ENCODE measurements at places on chromosomes 2 and 18. TPM values are rescaled to one million over a fixed set of nuclear protein-coding genes. Genes with fewer than 3 reads are reported as not detected.

OXER1 gene
- 0.59 TPM for total RNA-seq

IL1F10 gene
- total RNA-seq: not detected

ST6GAL2 gene
- not detected for total RNA-seq

C2orf69 gene
- 15.2 TPM for total RNA-seq

TSPYL6 gene
- total RNA-seq: not detected

INPP4A gene
- 26.7 TPM for total RNA-seq

NEU2 gene
- not detected for total RNA-seq

AQP12A gene
- not detected for total RNA-seq

GALR1 gene
- total RNA-seq: not detected

TM4SF20 gene
- not detected for total RNA-seq

GRCh38 chr2:70103531-70104061 is 16.3 kb downstream of the PCBP1 start:
- peaks cover 49% of the 10 kb centered on the region for H3K4me1 ChIP-seq
- peaks cover 15% of the 10 kb centered on the region for H3K36me3 ChIP-seq
- no peak for DNase-seq
- peak overlapping the region; percentile 55 for H3K4me3 ChIP-seq
- no peaks in the 10 kb centered on the region for H3K27me3 ChIP-seq

DNA sequence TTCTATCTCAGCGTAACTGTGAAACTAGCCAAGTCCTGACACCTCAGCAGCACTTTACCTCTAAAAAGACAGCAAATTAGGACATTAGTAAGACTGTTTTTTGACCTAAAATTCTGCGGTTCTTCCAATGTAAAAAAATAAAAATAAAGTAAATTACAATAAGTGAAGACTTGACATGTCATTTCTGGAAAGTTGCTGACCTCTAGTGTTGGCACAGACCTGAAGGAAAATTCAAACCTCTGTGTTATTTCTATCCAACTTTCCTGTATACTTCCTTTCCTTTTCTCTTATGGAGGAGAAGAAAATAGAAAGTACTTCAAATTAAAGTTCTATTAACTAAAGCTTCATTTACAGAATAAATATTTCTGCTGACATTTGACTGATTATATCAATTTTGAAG is 110.6 kb downstream of the TMEM182 start:
- H3K4me1 ChIP-seq: no peaks in the 10 kb centered on the region
- H3K27ac ChIP-seq: no peak overlapping the region
- no peaks in the 10 kb centered on the region for H3K36me3 ChIP-seq
- no peak for DNase-seq

- H3K27me3 ChIP-seq: no peaks in the 10 kb centered on the region
- peaks cover 28% of the 10 kb centered on the region for H3K36me3 ChIP-seq
- no peak for DNase-seq
- no peak overlapping the region for H3K27ac ChIP-seq
- peaks cover 28% of the 10 kb centered on the region for H3K4me1 ChIP-seq
These were observed 36.9 kb upstream of the PTMA start for GRCh38 chr2:231671270-231672050.

DNA sequence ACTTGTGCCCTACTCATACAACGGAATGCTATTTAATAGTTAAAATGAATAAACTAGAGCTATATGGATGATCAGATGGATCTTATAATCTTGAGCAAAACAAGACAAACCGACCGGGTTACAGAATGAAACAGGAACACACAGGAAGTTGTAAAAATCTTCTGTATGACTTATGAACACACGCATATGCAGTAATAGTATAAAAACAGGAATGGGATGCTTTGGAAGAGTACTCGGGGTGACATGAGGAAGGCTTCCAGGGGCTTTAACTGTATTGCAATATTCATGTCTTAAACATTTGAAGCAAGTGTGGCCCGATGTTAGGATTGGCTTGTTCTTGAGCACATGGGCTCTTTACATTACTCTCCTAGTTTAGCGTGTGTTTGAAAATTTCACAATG is 14.9 kb upstream of the E2F6 start:
- peaks cover 6% of the 10 kb centered on the region for H3K36me3 ChIP-seq
- no peak for DNase-seq
- H3K4me3 ChIP-seq: no peak overlapping the region
- no peak overlapping the region for H3K27ac ChIP-seq
- peaks cover 10% of the 10 kb centered on the region for H3K4me1 ChIP-seq
- H3K27me3 ChIP-seq: peaks cover 45% of the 10 kb centered on the region

DNA sequence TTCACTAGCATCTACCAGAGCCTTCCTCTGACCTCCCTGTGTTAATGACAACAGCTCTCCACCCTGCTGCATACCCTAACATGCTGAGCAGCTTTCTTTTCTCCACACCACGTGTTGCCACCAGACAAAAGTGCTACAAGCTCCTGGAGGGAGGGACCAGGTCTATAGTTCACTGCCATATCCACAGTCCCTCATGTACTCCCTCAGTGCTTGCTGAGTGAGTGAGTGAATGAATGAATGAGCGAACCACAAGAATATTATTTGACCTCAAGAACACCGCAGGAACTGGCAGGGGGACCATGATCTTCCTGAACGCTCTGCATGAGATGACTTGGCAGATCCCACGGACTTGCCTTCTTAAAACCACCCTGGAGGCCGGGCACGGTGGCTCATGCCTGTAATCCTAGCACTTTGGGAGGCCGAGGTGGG is 47.4 kb upstream of the CAB39 start:
- H3K27ac ChIP-seq: no peak overlapping the region
- no peak overlapping the region for H3K4me3 ChIP-seq
- H3K27me3 ChIP-seq: peaks cover 13% of the 10 kb centered on the region
- no peaks in the 10 kb centered on the region for H3K36me3 ChIP-seq
- no peak for DNase-seq
- peaks cover 8% of the 10 kb centered on the region for H3K4me1 ChIP-seq

GRCh38 chr2:75303227-75303626 is 103.9 kb upstream of the TACR1 start:
- H3K27me3 ChIP-seq: no peaks in the 10 kb centered on the region
- H3K27ac ChIP-seq: no peak overlapping the region
- no peak overlapping the region for H3K4me3 ChIP-seq
- DNase-seq: no peak
- no peaks in the 10 kb centered on the region for H3K36me3 ChIP-seq

GRCh38 chr2:39378968-39379367 is 58.1 kb downstream of the MAP4K3 start:
- no peaks in the 10 kb centered on the region for H3K27me3 ChIP-seq
- H3K4me1 ChIP-seq: peaks cover 14% of the 10 kb centered on the region
- no peak overlapping the region for H3K4me3 ChIP-seq
- H3K36me3 ChIP-seq: no peaks in the 10 kb centered on the region
- no peak overlapping the region for H3K27ac ChIP-seq

DNA sequence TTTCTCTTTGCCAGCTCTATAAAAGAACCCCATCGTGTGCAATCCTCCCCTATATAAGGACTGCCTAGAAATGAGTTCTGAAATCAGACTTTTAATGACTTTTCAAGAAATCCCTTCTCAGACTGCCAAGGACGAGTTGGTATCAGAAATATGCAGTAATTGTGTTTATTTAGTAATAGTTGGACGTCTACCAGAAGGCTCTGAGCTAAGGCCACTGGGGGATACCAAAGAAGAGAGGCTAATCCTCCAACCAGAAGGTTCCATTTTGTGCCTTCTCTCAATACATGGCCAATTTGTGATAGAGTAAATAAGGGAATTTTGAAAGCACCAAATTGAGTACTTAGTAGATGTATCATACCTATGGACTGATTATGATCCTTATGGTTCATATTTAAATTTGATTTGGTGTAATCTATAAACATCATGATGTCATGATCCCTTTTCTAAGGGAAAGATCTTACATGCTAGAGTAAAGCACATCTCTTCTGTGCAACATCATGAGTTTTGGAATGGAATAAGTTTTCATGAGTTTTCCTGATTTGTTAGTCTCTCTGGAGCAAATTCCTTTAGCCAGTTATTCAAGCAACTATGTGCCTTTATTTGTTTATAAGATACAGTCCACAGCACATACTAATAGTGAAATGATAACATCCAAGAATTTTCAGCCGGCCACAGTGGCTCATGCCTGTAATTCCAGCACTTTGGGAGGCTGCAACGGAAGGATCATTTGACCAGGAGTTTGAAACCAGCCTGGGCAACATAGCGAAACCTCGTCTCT is 82.2 kb upstream of the LTBP1 start:
- DNase-seq: no peak
- H3K27me3 ChIP-seq: no peaks in the 10 kb centered on the region
- no peak overlapping the region for H3K27ac ChIP-seq
- H3K4me1 ChIP-seq: peaks cover 21% of the 10 kb centered on the region
- H3K4me3 ChIP-seq: no peak overlapping the region

DNA sequence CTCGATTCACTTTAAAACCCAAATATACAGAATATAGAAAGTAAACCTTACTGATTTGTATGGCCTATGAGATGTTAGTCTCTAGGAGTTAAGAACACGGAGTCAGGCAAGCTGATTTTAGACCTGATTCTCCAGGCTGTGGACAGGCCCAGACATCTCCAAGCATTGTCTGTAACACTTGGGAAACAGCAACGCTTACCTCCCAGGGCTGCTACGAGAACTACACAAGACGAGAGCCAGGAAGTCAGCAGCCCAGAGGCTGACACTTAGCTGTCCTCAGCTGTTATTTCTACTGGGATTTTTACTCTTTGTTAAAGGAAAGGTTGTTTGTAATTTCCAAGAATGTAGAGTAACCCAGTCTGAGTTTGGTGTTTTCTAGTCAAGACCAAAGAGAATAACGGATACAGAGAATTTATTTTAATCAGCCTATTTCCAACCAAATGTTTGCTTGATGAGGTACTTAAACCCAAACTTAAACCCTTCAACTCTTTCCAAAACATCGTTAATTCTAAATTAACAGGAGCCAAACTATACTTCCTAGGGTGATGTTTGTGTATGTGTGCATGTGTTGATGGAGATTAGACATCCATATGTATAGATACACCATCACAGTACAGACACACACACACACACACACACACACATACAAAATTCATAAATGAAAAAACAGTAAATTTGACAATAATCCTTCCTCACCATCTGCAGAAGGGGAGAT is 123.4 kb downstream of the LAMA1 start:
- H3K4me1 ChIP-seq: no peaks in the 10 kb centered on the region
- H3K27me3 ChIP-seq: peaks cover 35% of the 10 kb centered on the region
- no peak for DNase-seq
- no peak overlapping the region for H3K4me3 ChIP-seq

GRCh38 chr18:9994701-9995235 is 81.0 kb downstream of the VAPA start:
- H3K4me3 ChIP-seq: peak overlapping the region; percentile 64
- no peaks in the 10 kb centered on the region for H3K36me3 ChIP-seq
- DNase-seq: no peak
- no peak overlapping the region for H3K27ac ChIP-seq
- H3K27me3 ChIP-seq: peaks cover 18% of the 10 kb centered on the region

GRCh38 chr2:64957109-64957903 is 31.9 kb upstream of the SLC1A4 start:
- no peaks in the 10 kb centered on the region for H3K36me3 ChIP-seq
- no peak for DNase-seq
- H3K27ac ChIP-seq: no peak overlapping the region
- H3K27me3 ChIP-seq: peaks cover 29% of the 10 kb centered on the region
- H3K4me1 ChIP-seq: peaks cover 9% of the 10 kb centered on the region

Data from Calu3 (cell line).